ENCODE measurements at places on chromosomes 16 and 17.

DNA sequence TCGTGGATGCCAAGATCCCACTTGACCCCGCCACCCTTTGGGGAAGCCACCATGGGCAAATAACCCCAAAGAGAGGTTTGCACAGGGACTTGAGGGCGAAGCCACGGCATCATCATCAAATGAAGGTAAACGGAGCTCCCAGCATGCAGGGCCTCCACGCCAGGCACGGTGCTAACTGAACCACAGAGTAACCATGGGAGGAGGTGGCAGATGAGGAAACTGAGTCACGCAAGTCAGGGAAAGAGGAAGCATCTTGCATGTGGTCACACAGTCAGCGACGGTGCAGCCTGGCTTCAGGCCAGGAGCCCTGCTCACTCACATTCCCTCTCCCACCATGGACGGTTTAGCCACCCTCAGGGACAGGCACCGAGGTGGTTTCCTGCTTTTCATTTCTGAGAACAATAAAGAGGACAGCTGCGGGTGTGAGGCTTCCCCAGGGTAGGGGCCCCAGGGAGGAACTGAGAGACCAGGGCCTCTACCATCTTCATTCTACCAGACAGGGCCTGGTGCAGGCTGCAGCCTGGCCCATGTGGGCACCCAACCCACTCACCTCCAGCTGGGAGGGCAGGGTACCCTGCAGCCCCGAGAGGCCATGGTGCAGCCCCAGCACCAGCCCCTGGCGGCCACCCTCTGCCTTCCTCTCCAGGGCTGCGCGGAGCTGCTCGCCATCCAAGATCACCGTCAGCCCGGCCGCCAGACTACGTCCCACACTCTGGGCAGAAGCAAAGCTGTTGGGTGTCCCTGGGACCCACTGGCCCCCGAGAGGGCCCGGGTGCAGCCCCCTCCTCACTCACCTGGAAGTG, 78.3 kb downstream of the RMI2 start:
- no peak for DNase-seq

- no peak for DNase-seq
These were observed 113.1 kb downstream of the IRX3 start for GRCh38 chr16:54173490-54173889.

DNA sequence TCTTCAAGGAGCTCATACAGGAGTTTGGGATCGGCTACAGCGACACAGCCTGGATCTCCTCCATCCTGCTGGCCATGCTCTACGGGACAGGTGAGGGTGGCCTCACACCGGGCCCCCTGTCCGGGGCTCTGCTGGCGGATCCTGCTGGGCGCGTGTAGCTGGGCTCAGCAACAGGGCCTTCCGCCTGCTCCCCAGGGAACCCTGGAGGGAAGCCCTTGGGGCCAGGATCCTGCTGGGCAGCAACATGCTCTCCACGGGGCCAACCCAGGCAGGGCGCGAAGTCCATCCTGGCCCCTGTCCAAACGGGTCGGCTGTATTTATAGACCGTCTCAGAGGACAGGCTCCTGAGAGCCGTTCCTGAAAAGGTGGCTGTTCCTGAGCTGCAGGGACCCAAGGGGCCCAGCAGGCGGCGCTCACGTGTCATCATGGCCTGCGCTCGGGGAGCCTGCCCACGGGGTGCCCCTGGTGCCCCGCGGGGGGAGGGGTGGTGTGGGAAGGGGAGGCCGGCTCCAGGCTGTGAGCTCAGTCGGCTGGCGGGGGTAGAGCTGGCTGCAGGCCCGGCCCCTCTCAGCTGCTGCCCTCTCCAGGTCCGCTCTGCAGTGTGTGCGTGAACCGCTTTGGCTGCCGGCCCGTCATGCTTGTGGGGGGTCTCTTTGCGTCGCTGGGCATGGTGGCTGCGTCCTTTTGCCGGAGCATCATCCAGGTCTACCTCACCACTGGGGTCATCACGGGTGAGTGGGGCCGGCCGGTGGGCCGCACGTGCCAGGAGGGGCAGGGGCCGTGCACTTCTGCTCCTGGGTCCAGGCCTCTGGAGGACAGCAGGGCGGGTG, 7.5 kb downstream of the SLC16A3 start:
- no peak for DNase-seq

DNA sequence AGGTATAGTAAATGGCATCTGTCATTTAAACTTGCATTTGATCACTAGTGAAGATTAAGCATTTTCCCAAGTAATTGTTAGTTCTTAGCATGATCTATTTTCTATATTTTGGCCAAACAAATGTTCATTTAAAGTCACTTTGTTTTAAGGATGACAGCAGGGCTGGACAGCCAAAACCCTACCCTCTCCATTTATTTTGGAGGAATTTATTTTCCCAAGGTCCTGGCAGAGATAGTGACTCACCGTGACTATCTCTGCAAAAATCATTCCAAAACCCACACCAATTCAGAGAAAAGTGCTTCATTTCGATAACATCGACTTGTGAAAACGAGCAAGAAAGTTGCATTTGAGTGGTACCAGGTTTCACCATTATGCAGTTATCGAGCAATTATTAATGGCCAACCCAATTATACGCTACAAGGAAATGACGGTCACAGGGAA, 665 bp upstream of the AKAP1 start:
- no peak for DNase-seq

DNA sequence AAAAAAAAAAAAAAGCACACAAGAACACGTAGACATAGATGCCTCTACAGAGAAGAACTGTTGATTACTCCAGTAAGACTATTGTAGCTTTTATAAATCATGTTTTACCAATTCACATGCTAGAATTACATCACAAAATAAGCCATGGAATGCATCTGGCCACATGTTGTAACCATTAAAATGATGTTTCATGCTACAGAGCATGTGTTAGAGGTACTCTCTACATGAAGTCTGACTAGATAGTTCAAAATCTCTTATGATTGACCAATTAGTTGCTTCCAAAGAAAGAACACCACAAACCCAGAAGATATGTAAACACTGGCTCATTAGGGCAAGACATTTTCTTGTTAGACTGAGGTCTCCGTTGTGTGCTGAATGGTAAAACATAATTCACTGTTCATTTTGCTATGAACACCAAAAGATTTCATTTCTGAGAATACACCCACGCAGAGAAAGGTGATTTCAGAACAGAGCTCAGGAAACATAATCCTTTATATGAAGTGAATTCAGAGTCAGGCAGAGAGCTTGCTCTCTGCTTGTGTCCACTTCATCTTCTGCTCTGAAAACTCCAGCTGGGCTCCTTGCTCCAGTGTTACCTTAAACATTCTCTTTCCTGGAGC, 411.4 kb upstream of the SOX9 start:
- no peak for DNase-seq

GRCh38 chr16:80932708-80933095, 74.0 kb downstream of the CMC2 start:
- DNase-seq, result peak; percentile 91

- peak; percentile 77 for DNase-seq
These were observed 25.2 kb downstream of the ADGRG5 start for GRCh38 chr16:57567691-57568090.

DNA sequence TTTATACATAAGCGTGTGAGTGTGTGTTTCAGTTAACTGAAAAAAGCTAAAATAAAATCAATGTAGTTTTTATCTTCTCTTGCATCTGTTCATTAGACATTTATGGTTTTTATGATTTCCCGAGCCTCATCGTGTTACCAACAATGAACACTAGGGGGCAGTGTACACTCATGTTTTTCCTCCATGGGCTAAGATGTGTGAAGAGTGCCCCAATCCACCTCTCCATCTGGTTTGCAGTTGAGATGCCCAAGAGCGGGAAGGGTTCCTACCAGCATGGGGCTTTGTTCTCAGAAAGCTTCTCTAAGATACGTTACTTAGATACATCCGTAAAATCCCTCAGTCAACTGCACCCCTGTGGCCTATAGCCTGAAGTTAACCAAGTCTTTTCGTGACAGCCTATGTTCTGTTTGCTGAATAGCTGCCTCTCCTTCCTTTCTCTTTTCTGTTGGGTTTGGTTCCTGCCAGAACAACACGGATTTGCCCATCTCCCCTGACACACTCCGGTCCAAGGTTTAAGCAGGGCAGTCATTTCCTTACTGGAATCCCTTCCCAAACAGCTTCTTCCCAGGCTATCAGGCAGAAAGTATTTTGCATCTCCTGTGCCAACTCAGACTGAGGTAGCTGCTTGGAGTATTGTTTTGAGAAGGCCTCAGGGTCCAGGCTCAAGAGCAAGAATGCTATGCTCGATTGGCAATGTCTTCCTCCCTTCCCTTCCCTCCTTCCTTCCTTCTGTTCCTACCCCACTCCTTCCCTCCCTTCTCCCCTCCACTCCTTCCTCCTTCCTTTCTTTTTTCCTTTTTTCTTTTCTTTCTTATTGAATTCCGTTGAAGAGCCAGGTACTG, 12.9 kb upstream of the ELAC2 start:
- DNase-seq, result no peak

DNA sequence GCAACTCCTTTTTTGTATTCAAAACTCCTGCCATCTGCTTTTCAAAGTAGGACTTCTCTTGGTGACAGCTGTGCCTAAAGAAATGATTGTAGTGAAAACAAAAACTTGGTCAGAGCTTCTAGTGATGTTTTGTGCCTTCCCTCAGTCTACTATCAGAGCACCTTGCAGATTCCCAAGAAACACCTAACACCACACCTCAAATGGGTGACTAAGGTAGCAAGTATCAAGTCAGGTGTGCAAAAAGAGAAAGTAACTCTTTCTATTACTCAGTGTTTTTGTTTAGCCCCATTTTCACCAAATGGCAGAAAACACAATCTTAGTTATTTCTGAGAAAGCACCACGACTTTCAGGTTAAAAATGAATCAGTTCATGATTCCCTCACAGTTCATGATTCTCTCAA, 2.0 kb upstream of the PMFBP1 start:
- no peak for DNase-seq

DNA sequence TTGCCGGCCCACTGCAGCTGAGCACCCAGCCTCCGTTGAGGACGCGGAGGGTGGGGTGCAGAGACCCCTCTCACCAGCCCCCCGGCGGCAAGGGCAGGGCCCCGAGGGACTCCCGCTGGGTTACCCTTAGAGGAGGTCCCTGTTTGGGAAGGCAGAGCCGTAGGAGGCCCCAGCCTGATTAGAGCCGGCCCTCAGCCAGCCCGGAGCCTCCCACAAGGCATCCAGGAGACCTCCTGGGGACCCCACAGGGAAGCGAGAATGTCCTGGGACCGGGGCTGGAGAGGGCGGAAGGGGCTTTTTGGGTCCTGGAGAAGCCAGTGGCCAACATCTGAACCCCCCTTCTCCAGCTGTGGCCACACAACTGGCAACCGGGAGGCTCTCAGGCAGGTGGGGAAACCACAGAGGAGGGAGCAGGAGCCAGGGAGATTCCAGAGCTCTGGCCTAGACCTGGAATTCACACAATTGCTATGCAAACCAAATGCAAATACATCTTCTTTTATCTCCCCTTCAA, 21.7 kb upstream of the SP6 start:
- DNase-seq, result no peak

- DNase-seq, result no peak
These were observed 321.1 kb downstream of the SOX9 start for GRCh38 chr17:72441909-72442308.

DNA sequence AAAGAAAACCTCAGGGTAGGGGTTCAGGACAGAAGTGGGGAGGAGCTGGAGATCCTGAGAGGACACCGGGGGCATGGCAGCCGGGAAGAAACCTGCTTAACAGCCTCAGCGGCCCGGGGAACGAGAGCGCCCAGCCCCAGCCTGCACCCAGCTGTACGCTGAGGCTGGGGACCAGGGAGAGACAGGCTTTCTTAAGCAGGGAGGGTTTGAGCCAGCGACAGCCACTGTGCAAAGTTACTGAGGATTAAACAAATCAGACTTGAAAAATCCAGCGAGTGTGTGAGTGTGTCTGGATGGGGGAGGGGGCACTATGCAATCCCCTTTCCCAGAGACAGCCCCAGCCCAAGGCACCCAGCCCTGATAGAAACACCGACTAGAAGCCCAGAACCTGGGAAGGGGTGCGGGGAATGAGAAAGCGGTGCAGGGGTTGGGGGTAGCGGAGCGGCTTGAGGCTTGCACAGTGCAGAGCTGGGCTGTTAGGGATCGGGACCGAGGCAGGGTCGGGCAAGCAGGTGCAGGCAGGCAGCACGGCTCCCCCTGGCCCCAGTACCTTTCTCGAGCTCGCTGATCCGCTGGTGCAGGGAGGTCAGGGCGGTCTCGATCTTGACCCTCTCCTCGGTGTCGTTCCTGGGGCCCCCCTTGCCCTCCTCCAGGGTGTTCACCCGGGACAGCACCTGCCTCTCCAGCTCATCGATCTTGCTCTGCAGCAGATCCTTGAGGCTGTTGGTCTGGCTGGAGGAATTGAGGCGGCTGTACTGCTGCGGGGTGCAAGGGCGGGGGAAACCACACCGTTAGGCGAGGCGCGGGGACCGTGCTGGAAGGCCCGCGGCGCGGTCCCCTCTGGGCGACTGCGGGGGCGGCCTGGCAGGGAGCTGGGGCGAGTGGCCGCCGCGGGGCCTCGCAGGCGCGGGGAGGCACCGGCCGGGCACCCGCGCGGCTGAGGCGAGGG, 1.2 kb downstream of the NPTX1 start:
- DNase-seq, result no peak

GRCh38 chr16:77220427-77220826, 21.2 kb downstream of the SYCE1L start:
- DNase-seq, result no peak

DNA sequence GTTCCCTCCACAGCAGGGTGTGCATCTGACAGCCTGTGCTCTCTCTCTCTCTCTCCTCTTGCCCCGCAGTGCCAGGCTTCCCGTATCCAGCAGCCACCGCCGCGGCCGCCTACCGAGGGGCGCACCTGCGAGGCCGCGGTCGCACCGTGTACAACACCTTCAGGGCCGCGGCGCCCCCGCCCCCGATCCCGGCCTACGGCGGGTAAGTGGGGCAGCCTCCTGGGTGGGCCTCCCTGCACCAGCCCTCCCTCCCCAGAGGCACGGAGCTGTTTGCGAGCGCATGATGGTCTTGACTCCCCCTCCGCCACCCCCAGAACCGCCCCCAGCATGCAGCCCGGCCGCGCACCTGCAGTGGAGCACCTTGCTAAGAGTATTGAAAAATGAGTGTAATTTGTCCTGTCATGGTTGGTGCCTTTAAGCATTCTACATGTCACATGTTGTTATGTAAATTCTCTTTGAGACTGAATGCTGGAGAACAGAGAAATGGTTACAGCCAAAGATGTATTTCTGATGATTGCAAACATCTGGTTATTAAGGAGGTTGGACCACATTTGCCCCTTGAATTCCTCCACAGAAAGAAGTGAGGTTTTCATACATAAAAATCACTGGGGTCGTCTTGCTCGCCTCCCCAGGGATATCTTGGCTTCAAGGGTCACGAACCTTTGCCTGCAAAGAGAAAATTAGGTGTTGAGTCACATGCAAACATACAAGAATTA, 321.3 kb downstream of the RBFOX1 start:
- DNase-seq, result no peak

GRCh38 chr17:56593086-56593645, 333 bp upstream of the NOG start:
- no peak for DNase-seq

DNA sequence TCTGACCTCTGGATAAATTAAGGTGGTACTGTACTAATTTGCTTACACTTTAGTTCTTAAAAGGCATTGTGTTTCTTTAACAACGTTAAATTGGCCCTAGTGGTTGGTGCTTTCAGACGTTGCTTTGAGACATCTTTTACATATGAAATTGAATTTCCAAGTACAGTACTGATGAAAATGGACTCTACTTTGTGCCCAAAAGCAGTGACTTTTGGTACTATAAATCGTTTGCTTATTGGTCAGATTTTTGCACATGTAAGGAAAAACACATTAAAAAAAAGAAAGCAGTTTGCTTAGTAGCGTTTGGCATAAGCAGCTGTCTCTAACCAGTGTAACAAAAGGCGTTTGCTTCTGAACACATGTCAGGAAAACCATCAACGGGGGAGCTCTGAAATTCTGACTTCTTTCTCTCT, 139.6 kb downstream of the CDK5R1 start:
- no peak for DNase-seq

Data from vagina (tissue), 2 donors.